RPMI8226 (cell line): ENCODE measurements at places on chromosomes 5 and 9.

DNA sequence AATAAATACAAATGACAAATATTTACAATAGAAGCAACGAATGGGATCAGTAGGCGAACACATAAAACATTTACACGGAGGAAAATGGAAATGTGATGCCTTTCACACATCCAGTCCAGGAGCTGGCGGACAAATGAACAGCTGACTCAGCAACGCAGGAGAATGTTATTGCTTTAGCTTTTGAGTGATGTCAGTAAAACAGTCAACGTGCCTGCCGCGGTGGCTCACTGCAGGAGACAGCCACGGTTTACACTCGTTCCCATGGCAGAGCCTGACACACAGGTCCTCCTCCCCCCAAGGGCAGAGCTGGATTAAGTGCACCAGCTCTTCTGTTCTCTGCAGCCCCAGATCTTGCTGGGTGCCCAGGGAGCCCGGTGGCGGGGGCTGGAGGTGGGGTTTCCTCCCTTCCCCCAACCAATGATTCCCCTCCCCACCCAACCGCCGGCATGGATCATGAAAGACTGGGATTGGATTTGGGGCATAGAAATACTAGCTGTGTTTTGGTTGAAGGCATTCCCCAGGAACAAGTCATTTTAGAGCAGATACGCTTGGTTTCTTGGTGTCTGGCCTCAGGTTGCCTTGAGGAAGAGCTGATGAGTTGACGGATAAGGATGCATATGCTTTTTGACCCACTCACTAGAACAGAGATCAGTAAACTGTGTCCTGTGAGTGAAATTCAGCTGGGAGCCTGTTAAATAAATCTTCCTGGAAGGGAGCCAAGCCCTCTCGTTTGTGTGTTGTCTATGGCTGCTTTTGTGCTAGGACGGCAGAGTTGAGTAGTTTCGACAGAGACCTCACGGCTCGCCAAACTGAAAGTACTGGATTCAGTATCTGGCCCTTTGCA, 12.5 kb downstream of the STC2 start:
- peak; percentile 71 for DNase-seq

DNA sequence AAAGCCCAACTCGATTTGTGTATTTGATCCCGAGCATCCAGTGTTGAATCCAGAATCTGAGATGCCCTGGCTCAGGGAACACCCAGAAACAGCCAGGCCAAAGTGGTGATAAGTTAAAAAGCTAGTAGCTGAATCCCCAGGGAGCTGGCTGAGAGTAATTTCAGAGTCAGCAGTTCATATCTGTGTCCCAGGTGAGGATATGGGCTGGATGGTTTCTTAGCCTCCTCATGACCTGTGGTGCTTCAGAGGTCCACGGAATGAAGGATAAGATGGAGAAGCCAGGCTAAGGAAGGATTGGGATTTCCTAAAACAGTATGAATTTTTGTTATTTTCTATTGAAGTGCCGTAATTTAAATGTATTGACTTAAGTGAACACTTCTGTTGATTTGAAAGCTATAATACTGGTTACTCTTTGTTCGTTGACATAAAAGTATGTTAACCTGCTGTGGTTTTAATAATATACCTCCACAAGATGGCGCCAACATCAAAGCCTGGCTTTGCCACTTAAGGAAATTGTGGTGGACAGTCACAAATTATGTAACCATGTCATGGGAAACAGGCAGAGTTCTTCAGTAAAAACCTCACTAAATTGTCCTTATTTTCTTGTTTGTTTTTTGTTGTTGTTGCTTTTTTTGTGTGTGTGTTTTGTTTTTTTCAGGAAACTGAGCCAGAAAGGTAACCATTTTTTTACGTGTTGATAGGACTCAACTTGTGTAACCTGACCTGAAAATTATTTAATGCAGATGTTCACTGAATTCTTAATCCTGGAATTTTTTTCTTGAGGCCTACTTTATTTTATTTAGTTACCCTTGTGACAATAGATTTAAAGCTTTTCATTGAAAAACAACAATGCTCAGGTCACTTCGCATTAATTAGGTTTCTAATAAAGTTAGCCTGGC, 11.4 kb downstream of the MTAP start:
- peak; percentile 81 for DNase-seq

GRCh38 chr9:129664746-129665388, 580 bp upstream of the PRRX2 start:
- no peak for DNase-seq

DNA sequence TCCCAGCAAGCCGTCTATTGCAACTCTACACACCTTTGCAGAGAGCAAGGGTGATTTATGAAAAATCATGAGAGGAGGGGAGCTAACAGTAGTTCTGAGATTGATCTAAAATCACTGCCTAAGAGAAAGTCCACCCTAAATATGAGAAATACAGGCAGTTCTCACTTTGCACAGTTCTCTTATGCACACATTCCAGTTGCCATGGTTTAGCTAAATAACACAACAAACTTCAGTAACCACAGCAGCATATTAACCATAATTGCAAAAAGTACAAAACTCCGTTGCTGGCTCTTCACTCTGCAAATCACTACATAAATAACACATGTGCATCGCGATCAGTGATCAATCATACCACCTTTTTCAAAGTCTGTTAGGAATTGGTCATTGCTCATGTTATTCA, 31.1 kb downstream of the PGGT1B start:
- no peak for DNase-seq

DNA sequence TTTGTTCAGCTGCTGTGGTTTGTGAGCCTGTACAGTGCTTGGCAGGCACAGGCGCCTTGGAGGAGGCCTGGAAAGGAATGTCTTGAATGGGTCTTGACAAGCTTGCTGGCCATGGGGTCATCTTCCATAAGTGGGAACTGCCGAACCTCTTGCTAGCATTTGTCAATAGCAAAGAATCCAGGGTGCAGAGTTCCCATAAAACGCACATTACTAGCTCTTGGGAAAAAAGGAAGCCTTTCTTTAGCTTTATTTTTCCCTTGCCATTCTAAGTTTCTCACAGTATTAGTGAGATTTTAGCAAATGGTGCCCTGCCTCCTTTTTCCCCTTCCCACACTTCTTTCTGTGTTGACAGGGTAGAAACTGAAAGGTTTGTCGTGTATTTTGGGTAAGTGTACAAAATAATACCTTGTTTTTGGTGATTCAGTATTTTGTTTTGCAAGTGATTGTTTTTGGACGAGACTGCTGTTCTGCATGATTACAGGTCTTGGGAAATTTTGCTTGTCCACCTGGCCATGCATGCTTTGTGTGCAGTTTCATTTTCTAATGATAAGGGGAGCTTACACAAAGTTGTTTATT, 82.0 kb downstream of the ADGRV1 start:
- peak; percentile 79 for DNase-seq

DNA sequence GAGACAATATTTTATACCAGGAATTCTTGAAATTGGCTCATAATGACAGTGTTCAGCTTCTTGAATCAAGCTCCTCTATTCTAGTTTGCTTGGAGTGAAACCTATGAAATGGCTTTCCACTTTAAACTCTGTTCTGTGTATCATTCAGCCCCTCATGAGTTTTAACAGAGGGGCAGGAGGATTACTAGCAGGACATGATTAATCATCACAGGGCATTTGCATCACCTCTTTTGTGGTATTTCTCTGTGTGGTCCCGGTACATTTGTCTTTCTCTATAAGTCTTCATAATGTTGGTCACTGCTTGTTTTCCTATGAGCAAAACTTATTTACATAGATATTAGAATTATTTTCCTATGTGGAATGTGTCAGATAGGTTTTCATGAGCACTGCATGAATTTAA, 21.2 kb downstream of the CAST start:
- DNase-seq = no peak

GRCh38 chr5:127812570-127812969, 109.4 kb downstream of the CCDC192 start:
- no peak for DNase-seq

DNA sequence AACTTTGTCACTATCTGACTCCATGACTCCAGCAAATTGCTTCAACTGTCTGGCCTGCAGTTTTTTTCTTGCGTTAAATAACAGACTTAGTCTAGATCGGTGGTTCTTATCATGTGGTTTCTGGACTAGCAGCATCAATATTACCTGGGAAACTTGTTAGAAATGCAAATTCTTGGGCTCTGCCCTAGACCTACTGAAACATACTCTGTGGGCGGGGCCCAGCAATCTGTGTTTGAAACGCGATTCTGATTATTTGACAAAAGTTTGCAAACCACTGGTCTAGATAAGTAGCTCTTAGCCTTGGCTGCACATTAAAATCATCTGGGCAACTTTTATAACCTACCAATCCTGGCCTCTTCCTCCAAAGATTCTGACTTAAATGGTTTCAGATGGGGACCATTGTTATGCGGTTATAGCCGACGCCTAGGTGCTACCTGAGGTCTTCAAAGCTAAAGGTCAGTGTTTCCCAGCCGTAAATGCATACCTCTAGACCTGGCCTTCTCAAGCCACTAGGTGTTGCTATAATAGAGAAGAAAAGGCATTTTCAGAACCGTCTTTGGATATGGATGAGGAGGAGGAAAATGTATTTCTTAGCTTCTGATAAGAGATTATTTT, 74.0 kb downstream of the C9orf85 start:
- no peak for DNase-seq

DNA sequence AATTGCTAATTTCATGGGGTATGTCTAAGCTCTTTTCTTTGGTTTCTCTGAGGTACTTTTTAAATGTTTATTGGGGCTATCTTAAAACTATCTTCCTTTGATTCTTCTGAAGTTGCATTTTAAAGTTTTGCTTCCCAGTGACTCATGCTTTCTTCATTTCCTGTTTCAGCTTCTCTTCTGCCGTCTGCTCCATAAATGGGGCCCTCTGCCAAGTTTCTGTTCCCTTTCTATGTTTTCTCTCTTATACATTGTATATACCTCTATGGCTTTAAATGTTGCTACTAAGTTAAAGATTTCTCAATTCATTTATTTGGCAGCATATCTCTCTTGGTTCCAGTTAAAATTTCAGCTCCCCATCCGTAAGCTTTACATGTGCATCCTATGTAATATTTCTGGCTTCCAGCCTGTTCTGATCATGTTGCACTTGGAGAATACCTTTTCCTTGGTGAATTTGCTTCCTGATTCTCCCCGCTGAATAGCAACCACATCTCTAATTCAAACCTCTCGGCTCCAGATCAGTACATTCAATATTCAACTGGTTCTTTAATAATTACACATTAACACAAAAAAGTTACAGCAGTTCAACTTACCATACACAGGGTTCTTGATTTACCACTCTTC, 125.3 kb downstream of the ST8SIA4 start:
- DNase-seq = peak; percentile 95

DNA sequence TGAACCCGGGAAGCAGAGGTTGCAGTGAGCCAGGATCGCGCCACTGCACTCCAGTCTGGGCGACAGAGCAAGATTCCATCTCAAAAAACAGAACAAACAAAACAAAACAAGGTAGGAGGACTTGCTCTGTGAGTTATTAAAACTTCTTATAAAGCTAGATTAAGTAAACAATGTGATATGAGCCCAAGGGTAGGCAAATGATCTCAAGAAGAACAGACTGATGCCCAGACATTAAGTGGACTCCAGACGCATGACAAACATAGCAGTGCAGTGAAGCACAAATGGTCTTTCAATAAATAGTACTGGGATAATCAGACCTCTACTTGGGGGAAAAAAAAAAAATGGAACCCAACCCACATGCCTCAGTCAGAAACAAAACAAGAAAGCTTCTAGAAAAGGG, 45.7 kb downstream of the SETX start:
- no peak for DNase-seq

DNA sequence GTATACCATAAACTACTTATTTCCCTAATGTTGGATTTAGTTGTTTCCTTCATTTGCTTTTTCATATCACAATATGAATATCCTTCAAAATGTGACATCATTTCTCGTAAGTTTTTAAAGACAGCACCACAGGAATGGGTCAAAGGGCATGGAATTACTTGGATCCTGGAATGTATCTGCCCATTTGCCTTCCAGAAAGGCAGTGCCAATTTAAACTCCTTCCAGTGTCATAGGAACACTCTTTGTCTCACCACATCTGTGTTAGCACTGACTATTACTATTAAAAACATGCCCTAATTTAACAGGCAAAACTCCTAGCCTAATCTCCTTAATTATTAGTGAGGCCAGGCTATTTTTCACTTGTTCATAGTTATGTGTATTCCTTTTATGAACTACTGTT, 58.0 kb downstream of the SPTLC1 start:
- DNase-seq = no peak

- DNase-seq = no peak
These were observed 224.5 kb upstream of the CDH6 start for GRCh38 chr5:30968971-30969370.

GRCh38 chr5:148626986-148627385, 27.3 kb downstream of the HTR4 start:
- no peak for DNase-seq

DNA sequence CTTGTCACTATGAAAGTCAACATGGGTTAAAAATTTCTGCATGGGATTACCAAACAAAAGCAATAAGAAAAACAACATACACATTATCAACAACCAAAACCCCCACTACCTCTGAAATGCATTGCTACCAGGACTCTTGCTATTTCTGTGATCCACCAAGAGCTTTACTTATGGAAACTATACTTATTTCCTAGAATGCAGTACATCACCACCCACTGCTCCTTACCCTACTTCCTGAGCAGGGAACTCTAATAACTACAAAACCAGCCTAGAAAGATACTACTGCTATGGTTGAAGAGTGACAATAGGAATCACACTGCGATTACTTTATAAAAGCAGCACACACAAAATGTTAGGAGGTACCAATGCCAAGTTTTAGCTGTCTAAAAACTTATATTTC, 22.2 kb downstream of the LURAP1L start:
- DNase-seq = no peak

GRCh38 chr5:96387616-96388015, 45.4 kb downstream of the PCSK1 start:
- no peak for DNase-seq

- DNase-seq = no peak
These were observed 477.1 kb downstream of the PDE4D start for GRCh38 chr5:59416451-59416850.

GRCh38 chr9:77194423-77194822, 17.1 kb downstream of the VPS13A start:
- DNase-seq = no peak

DNA sequence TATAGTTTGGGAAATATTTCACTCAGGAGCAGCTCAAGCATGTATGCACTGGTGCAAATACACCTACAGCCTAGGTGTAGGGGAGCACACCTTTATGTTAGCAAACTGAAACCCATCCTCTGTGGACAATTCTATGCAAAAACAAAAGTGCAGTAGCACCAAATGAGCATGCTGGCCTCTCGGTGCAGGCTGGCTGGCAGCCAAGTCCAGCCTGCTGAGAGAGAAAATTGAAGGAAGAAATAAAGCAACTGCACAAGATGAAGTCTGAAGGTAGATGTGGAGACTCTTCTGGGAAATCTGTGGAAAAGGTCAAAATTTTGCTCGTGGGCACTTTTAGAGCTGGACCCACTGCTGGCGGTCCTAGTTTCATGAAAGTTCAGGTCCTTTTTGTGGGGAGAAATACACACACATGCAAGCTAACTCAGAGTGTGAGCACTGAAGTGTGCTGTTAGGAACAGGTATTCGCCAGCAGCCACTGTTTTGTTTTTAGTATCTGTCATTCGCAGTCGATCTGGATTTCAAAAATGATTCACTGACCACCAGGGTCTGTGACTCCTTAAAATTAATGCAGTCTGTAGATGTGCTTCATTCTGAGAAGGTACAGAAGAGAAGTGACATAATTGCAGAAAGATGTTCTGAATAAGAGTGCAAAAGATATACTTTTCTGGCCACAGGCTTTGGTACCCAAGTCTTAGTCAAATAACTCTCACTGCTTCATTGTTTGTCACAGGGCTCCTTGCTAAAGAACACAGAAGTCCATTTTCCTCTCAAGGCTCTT, 281.7 kb downstream of the PARP8 start:
- DNase-seq = peak; percentile 61
